ENCODE measurements at places on chromosomes 2 and 18. TPM values are rescaled to one million over a fixed set of nuclear protein-coding genes. Genes with fewer than 3 reads are reported as not detected.

Gene SLC8A1
- total RNA-seq: 58.5 TPM

Gene IL36A
- not detected for total RNA-seq

DNA sequence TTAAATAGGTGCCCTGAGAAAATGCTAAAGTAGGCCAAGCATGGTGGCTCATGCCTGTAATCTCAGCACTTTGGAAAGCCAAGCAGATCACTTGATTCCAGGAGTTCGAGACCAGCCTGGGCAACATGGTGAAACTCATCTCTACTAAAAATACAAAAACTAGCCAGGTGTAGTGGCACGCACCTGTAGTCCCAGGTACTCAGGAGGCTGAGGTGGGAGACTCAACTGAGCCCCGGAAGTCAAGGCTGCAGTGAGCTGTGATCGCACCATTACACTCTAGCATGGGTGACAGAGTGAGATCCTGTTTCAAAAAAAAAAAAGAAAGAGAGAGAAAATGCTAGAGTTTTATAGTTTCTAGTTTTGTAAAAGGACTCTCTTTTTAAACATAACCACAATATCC is 12.0 kb downstream of the ANKRD44 start:
- no peak for DNase-seq
- H3K27ac ChIP-seq: peak overlapping the region; percentile 6
- H3K4me1 ChIP-seq: peaks cover 57% of the 10 kb centered on the region
- H3K4me3 ChIP-seq: no peak overlapping the region
- no peaks in the 10 kb centered on the region for H3K27me3 ChIP-seq

DNA sequence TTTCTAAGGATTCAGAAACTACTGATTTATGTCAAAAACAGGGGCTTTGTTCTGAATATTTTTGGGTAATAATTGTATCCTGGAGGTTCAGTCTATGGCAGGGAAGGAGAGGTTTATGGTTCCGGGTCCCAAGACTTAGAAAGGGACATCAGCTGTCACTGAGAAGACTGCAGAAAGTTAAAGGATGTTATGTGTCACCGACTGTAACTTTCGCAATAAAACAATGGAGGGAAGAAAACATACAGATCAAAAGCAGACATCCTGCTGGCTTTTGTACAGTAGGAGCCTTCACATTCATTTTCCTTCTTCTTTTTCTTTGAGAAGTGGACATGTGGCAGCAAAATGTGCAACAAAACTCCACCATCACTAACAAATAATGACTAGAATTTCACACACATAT is 900.7 kb upstream of the SOX11 start:
- no peaks in the 10 kb centered on the region for H3K4me1 ChIP-seq
- no peak overlapping the region for H3K4me3 ChIP-seq
- H3K27ac ChIP-seq: no peak overlapping the region
- DNase-seq: no peak

Gene DNER
- total RNA-seq: 1.2 TPM

- peaks cover 13% of the 10 kb centered on the region for H3K4me1 ChIP-seq
- no peak overlapping the region for H3K4me3 ChIP-seq
- peaks cover 47% of the 10 kb centered on the region for H3K36me3 ChIP-seq
- DNase-seq: peak; percentile 28
- H3K27ac ChIP-seq: peak overlapping the region; percentile 24
Observed at GRCh38 chr2:20626698-20627513, 24.0 kb downstream of the HS1BP3 start.

All from lower lobe of right lung (tissue), 2 donors.